ENCODE measurements at places on chromosomes 5 and 9.

GRCh38 chr9:38700695-38701094 is 19.2 kb downstream of the FAM240B start:
- DNase-seq, result no peak

GRCh38 chr5:1498623-1499416 is 24.9 kb downstream of the LPCAT1 start:
- DNase-seq, result no peak

- no peak for DNase-seq
These were observed 49.2 kb upstream of the SHOC1 start for GRCh38 chr9:111843971-111844370.

DNA sequence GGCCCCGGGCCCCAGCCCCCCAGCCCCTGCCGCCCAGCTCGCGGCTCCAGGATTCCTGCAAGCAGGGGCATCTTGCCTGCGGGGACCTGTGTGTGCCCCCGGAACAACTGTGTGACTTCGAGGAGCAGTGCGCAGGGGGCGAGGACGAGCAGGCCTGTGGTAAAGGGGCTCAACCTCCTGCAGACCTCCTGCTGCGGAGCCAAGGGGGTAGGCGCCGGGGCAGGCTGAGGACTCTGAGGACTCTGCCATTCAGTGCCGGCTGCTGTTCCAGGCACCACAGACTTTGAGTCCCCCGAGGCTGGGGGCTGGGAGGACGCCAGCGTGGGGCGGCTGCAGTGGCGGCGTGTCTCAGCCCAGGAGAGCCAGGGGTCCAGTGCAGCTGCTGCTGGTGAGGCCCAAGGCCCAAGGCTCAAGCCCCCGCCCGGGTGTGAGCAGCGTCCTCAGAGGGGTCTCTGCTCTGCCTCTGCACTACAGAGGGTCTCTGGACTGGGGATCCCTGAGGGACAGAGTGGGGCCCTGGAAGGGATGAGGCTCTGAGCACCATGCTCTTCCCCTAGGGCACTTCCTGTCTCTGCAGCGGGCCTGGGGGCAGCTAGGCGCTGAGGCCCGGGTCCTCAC is 3.4 kb downstream of the MAMDC4 start:
- no peak for DNase-seq

DNA sequence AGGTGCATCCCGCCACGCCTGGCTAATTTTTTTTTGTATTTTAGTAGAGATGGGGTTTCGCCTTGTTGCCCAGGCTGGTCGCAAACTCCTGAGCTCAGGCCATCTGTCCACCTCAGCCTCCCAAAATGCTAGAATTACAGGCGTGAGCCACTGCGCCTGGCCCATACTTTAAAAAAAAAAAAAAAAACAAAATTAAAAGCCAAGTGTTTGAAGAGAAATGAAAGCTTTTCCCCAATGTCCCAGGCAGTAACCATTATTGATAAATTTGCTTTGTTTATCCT is 9.5 kb downstream of the PRRC2B start:
- DNase-seq, result no peak

Measured in AG09309 (cell line).